Activated CD4-positive, alpha-beta memory T cell treated with anti-CD3 and anti-CD28 coated beads for 36 hours (primary cell): ENCODE measurements at places on chromosomes 3 and 15. TPM values are rescaled to one million over a fixed set of nuclear protein-coding genes. Genes with fewer than 3 reads are reported as not detected.
A peak's percentile ranks its signal among the peaks of the same experiment; 100 is the strongest.

DNA sequence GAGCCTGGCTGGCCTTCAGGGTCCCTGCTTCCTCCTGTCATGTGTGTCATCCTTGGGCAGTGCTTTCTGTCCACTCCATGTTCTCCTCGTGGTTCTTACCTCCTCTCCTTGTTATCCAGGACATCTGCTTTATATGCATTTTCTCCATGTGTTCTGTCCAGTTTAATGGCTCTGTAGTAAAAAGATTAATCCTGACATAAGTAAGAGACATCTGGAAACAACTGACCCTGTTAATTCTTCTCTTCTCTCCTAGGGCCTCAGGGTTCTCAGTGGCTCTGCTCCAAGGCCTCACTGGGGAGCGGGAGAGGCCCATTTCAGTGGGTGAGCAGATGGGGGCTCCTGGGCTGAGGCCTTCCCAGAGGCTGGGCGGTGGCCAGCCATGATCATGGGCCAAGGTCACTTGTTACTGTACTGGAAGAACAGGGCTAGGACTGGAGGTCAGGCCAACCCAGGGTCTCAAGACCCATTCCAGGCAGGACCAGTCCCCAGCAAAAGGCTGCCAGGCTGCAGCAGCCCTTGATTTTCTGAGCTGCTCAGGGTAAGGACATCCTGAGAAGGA lies 20.2 kb upstream of the CDCP1 start:
- no peaks in the 10 kb centered on the region for H3K27me3 ChIP-seq
- no peak overlapping the region for H3K4me3 ChIP-seq
- DNase-seq = no peak
- H3K27ac ChIP-seq = peak overlapping the region; percentile 88
- H3K36me3 ChIP-seq = no peaks in the 10 kb centered on the region

DNA sequence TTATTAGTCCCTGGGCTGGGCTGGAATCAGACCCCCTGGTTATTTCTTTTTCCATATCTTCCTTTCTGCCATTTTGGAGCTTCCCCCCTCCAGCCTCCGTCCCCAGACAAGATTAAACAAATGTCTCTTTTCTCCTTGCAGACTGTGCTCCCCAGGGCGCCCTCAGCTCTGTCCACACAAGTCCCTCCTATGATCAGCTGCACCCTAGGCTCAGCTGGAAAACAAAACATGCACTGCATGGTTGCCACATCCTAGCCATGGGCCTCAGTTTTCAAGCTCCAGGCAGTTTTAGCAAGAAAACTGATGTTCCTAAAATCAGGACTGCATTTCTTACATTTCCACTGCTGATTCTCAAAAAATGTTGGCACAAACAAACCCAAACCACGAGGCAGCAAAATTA lies 23.5 kb upstream of the RFTN1 start:
- no peak overlapping the region for H3K4me3 ChIP-seq
- H3K27me3 ChIP-seq = peaks cover 18% of the 10 kb centered on the region
- no peak overlapping the region for H3K27ac ChIP-seq
- no peak for DNase-seq

Gene AMOTL2
- total RNA-seq = 0.12 TPM

GRCh38 chr3:64852738-64853137 lies 164.9 kb upstream of the ADAMTS9 start:
- no peak overlapping the region for H3K27ac ChIP-seq
- H3K36me3 ChIP-seq = no peaks in the 10 kb centered on the region
- no peak overlapping the region for H3K4me3 ChIP-seq
- no peaks in the 10 kb centered on the region for H3K27me3 ChIP-seq

- H3K27ac ChIP-seq = no peak overlapping the region
- H3K4me1 ChIP-seq = no peaks in the 10 kb centered on the region
- peaks cover 14% of the 10 kb centered on the region for H3K36me3 ChIP-seq
- no peak for DNase-seq
- H3K4me3 ChIP-seq = no peak overlapping the region
- H3K27me3 ChIP-seq = no peaks in the 10 kb centered on the region
These were observed 22.7 kb downstream of the APH1B start for GRCh38 chr15:63299943-63300575.

Gene STRC
- total RNA-seq = 0.44 TPM

DNA sequence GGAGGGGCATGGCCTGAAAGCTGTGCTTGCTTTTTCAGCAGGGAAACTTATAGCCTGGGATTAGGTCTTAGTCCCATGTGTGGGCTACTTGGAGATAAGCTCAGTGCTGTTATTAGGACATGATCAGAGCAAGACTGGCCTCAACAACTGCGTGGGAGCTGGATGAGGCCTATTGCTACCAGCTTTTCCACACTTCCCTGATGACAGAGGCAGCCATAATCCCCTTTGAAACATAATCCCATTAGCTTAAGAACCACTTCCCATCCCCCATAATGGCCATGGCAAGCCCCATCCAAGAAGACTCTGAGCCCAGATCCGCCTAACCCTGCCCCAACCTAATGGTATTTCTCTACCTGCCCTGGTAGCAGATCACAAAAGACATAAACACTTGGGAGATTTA lies 26.6 kb upstream of the GK5 start:
- H3K27me3 ChIP-seq = peaks cover 5% of the 10 kb centered on the region
- no peak overlapping the region for H3K27ac ChIP-seq
- H3K36me3 ChIP-seq = no peaks in the 10 kb centered on the region
- DNase-seq = no peak

Gene INKA1
- 1.0 TPM for total RNA-seq

Gene ZBED2
- total RNA-seq = 610 TPM

Gene GPR87
- total RNA-seq = 1.1 TPM

Gene CLEC3B
- not detected for total RNA-seq

GRCh38 chr3:122546151-122546550 lies 17.9 kb downstream of the PARP9 start:
- H3K36me3 ChIP-seq = peaks cover 42% of the 10 kb centered on the region
- DNase-seq = no peak
- no peaks in the 10 kb centered on the region for H3K4me1 ChIP-seq
- no peak overlapping the region for H3K4me3 ChIP-seq
- H3K27me3 ChIP-seq = no peaks in the 10 kb centered on the region

- no peaks in the 10 kb centered on the region for H3K27me3 ChIP-seq
- H3K4me1 ChIP-seq = no peaks in the 10 kb centered on the region
- no peaks in the 10 kb centered on the region for H3K36me3 ChIP-seq
- H3K4me3 ChIP-seq = no peak overlapping the region
- H3K27ac ChIP-seq = no peak overlapping the region
- no peak for DNase-seq
These were observed 22.9 kb upstream of the THUMPD3 start for GRCh38 chr3:9339761-9340471.

- no peak overlapping the region for H3K4me3 ChIP-seq
- H3K27me3 ChIP-seq = peaks cover 2% of the 10 kb centered on the region
- H3K36me3 ChIP-seq = no peaks in the 10 kb centered on the region
These were observed 8.8 kb upstream of the TM4SF1 start for GRCh38 chr3:149386299-149386606.

DNA sequence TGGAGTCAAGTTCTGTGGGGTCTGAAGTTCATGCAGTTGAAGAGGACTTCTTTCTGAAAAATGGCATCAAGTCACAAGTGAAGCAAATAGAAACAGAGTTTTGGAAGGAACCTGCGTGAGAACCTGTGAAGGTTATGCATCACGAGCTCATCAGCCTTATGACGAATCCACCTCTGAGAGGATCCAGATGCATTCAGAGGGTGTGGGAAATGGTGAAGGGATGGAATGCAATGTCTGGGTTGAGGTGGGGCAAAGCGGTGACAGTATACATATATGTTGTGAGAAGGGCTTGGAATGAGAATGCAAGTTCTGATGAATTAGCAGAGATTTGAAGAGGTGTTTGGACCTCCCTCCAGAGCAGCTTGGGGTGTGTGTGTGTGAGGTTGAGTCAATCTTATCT lies 382.1 kb upstream of the TBL1XR1 start:
- no peak for DNase-seq
- H3K36me3 ChIP-seq = peaks cover 3% of the 10 kb centered on the region
- H3K27me3 ChIP-seq = no peaks in the 10 kb centered on the region
- no peak overlapping the region for H3K27ac ChIP-seq

Gene EFCAB12
- total RNA-seq = 0.31 TPM
